WERI-Rb-1 (cell line): ENCODE measurements at places on chromosomes 3 and 15.

DNA sequence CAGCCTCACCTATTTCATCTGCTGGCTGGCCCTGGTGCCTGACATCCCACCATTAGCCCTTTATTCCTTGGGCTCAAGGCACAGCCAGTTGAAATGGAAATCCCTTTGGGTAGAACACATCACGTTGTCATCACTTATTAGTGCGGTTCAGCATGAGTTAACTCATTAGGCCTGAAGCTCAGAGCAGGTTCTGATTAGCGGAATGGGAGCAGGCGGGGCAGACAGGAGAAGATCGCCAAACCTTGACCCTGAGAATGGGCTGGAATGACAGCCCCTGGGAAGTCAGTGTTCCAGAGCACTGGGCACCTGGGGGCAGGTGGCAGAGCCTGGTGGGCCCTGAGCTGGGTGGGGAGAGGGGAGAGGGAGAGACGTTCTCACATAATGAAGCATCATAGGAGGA is 5.8 kb downstream of the ITGA11 start:
- DNase-seq: no peak

- no peak for DNase-seq
These were observed 44.5 kb downstream of the SNAPC5 start for GRCh38 chr15:66452971-66453580.

GRCh38 chr15:67137951-67138848 is 72.8 kb downstream of the SMAD3 start:
- DNase-seq: no peak

DNA sequence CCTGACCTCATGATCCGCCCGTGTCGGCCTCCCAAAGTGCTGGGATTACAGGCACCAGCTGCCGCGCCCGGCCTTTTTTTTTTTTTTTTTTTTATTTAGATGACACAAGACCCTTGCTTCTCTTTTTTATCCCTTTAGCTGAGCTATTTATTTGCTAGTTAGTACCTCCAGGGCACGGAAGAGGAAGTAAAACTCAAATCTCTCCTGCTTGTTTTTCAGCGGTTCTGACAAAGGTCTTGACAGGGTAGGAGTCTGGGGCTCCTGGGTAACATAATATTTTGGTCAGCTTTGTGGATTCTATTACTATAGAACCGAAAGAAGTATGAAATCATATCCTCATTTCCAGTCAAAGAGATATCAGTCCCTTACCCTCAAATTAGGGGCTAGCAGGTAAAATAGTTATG is 44.0 kb upstream of the ETV5 start:
- DNase-seq: no peak

- no peak for DNase-seq
These were observed 34.5 kb upstream of the AP4E1 start for GRCh38 chr15:50873935-50874361.

GRCh38 chr15:52221730-52222129 is 30.5 kb upstream of the GNB5 start:
- no peak for DNase-seq

DNA sequence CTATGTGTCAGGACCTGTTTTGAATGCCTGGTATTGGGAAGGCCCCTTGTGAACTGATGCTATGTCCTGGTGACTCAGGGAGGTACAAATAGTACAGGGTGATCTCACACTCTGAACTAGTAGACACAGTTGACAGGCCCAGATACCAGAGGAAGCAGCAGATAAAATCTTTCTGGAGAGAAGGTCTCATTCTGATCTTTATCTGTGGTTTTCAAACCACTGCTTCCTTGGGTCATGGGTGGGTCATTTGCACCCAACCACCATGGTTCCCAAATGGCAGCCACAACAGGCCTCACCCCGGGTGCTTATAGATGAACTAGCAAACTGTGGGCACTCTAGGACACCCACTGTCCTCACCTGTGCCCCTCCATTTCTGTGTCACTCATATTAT is 43.4 kb downstream of the PXYLP1 start:
- DNase-seq: no peak

GRCh38 chr15:65921780-65922179 is 52.5 kb downstream of the RAB11A start:
- peak; percentile 72 for DNase-seq

DNA sequence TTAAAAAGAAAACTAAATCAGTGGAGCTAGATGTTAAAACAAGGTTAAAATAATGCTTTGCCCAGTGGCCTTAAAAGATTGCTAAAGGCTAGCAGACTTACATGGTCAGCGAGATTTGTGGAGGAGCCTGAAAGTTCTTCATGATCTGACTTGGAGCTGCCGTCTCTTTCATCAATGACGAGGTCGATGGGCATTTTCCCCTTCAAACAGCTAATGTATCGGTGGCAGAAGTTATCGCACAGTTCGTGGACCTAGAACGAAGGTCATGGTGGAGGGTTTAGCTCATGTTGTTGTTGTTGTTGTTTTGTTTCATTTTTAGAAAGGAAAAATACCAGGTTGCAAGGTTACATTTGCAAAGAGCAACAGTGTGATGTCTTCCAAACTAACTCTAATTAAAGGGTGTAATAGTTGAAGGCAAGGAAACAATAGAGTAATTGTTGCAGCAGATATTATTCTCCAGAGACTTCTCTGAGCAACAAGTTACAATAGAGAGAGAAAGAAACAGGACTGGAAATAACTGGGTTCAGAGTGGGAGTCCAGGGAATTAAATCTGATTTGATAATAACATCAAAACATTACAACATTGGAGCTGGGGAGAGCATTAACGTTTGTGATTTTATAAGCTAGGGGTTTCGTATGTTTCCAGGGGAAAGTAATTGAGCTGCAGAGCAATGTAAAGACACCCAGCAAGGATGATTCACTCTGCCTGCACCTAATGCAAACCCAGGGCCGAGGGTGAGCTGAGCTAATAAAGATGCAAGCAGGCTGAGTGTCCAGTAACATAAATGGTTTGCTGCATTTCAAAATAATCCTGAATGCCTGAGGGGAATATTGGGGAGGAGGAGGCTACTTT is 6.6 kb downstream of the MEIS2 start:
- DNase-seq: peak; percentile 22

GRCh38 chr3:174431717-174432116 is 427.4 kb upstream of the NAALADL2 start:
- no peak for DNase-seq

DNA sequence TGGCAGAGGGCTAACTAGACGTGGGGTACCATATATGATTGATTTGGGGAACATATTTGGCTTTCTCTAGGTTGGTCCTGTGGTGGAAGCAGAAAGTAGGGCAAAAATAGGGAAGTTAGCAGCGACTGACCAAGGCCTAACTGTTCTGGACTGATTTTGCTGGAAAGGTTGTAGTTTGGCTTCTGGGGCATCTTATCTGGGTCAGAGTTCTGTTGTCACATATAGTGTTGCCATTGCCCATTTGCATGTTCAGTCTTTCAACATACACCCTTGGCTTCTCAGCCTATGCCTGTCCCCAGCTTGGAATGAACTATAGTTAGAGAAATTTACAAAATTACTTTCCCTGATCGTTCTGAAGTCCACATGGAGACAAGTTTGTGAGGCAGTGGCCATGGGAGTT is 426.5 kb downstream of the TBC1D5 start:
- DNase-seq: no peak

DNA sequence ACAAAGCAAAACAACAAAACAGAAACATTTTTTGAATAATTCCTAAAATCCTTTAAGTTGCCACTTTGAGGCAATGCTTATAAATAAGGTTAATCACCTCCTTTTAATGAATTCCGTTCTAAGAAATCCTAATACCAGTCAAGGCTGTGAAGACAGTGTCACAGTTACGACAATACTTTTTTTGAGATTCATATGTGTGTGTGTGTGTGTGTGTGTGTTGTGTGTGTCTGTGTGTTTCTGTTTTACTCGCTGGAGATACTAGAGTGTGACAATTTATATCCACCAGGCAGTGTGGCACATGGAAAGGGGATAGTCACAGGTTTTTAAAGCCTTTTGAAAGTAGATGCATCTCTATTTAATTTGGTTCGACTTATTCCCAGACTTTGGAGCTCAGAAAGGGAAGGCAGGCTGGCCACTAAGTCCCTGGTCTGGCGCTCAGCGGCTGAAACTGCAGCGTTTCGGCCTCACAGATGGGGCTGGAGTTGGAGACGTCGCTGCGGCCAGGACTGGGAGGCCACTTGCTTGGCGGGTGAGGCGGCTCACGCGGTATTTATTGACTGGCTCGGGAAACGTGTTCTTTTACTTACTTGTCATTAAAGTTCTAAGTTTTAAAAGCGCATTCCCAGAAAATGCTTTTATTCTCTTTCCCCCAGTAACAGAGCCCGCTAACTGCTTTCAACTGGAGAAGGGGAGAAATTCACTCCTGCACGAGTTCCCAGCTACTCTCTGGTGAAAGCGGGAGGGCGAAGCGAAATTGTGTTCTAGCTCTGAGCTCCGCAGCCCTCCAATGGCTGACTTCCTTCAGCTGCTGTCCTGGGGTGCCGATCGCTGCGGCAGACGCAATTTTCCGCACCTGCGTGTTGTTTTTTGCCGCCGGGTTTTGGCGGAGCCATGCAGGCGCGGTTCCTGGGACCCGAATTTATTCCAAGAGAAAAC is 13.7 kb downstream of the ZIC1 start:
- DNase-seq: peak; percentile 67

DNA sequence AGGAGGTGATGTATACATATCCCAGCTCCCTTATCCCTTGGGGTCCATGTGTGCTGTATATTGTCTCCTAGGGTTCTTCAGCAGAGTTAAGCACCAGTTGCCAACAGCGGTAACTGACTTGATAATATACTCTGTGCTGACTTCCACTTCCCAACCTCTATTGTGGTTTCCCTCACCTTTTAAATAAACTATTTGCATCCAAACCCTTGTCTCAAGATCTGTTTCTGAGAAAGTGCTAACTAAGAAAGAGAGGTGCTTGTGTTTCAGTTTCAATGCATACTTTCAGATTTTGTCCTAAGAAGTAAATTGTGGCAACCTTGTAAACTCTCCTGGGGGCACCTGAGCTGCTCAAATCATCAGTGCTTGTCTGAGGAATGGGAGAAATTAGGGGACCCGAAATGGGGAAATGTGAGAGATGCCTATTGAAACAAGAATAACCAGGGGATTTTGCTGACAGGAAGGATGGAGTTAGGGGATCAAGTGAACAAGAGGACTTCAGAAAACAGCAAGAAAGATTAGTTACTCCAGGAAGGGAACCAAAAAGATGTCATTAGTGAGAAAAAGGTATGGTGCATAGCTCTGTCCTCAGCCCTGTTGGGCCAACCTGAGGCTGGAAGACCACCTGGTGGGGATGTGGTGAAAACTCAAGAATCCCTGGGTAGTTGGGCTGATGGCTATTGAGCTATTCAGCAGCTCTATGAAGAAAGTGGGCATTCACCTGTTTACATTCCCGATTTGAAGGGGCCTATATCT is 50.9 kb upstream of the MRPL3 start:
- no peak for DNase-seq

GRCh38 chr3:8762607-8763377 is 6.6 kb downstream of the OXTR start:
- DNase-seq: no peak

DNA sequence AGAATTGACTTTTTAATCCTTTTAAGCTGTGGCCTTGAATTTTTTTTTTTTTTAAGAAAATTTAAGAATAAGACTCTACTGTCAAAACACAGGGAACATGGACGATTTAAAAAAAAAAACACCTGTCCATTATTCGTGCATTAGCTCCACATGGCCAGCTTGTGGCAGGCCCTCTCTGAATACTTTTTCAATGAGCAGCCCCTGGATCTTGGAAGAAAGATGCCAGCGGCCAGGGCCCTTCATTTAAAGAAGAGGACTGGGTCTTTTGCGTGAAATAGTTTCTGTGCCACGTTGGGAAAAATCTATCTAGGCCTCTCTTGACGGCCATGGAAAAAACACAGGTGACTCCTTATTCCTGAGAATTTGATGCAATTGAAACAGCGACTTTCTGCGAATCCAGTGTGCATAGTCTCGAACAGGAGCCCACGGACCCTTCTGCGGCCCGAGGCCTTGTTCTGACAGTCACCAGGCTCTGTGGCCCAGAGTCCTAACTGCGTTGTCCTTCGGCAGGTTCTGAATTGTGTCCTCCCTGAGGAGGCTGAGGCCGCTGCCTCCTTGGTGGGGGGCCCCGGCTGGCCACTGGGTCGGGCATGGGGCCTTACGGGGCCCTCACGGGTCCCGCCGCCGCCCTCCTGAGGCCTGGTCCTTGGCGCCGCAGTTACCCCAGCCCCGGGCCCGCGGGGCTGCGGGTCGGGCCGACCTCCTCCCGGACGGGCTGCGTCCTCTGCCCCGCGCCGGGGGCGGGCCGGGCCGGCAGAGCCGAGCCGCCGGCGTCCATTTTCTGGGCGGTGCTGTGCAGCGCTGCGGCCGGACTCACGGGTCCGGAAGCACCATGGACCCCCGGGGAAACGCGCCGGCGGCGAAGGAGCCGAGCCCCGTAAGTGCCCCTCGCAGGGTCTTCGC is 33.5 kb downstream of the ZBTB38 start:
- no peak for DNase-seq

DNA sequence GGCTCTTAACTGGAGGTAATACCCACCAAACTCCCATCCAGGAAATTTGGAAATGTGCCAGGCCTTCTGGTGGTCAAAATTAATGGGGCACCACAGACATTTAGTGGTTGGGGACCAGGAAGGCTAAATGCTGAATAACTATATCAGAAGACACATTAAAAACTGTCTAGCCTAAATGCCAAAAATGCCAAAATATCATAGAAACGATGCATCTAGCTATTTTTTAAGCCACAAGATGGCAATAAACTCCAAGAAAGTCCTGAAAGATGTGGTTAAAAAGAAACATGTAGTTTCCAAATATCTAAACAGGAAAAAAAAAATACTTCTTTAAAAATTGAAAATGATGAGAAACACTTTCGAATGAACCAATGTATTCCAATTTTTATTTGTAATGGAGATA is 19.9 kb downstream of the CCDC14 start:
- no peak for DNase-seq

GRCh38 chr3:195076981-195077610 is 193.9 kb downstream of the XXYLT1 start:
- no peak for DNase-seq

DNA sequence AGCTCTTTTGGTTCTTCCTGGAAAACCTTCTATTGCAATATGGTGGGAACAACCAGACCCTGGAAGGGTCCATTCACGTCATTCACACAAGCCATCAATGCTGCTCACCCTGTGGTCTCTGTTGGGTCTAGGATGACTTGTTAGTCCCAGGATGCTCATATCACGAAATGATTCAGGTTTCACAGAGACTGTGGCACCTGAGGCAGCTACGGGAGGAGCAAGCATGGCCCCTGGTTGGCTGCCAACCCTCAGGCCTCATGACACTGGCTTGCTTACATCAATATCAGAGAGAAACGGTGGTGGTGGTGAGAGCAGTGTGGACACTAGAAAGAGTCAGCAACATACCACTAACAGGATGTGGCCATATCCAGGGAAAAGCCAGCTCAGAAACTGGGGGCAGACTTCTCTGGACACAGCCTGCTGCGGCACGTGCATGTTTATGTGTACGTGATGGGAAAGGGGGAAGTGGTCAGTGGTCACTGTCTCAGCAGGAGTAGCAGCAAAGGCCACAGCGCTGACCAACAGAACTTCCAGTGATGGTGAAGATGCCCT is 208.9 kb upstream of the ST8SIA2 start:
- DNase-seq: no peak

DNA sequence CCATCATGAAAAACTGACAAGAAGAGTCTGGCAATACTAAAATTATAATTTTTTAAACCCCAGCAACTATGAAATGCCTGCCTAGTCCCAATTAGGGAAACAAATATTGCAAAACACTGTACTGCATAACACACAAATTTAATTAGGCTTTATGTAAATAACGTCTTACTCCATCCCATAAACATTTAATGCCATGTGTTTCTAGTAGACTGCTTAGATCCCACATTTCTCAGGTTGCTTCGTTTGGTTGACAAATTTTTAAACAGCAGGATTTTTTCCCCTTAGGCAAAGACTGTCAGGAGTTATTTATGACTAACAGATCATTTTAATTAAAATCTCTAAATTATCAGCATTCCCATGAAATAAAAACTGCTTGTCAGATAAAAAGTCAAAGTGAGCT is 29.9 kb downstream of the EIF2AK4 start:
- DNase-seq: no peak
